Uterus (tissue), 4 donors: ENCODE measurements at places on chromosomes 2 and 18. TPM values are rescaled to one million over a fixed set of nuclear protein-coding genes. Genes with fewer than 3 reads are reported as not detected.

DNA sequence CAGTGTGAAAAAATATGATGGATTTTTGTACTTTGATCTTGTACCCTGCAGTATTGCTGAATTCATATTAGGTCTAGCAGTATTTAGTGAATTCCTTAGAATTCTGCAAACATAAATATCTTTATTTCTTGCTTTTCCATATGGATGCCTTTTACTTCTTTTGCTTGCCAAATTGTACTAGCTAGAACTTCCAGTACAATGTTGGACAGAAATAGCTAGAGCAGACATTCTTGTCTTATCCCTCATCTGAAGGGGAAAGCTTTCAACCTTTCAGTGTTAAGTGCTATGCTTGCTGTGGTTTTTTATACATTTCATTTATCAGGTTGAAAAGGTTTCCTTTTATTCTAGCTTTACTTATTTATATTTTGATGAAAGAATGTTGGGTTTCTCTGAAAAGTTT is 1321.9 kb upstream of the CHAC2 start:
- no peak for DNase-seq

DNA sequence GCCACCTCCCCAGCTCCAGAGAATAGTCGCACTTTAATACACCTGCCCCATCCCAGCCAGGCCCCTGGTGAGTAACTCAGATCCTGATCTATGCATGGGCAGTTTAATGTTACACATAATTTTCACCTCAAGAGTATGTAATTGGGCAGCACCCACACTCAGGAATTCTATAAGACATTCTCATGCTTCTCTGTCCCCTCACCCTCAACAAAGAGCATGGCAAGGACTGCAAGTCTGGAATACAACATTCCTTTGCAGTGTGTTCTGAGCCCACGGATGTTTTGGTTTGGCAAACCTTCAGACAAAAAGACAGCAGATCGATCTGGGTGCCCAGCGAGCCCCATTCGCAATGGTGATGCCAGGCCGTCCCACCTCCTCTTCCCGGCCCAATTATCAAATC is 4.9 kb upstream of the SLC14A1 start:
- no peak for DNase-seq

DNA sequence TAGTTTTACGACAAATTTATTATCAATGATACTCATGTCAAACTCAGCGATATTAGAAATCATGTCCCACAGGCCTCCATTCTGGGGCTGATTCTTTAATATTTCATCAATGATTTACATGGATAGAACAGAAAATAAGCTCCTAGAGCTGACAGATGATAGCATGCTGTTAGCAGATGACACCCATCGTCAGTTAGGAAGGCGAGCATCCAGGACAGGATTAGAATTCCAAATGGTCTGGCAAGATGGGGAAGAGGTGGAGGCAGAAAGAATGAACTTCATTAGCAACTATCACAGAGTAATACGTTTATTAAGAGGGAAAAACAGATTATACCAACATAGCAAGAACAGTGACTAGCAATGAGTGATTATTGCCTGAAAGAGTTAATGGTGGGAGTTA is 46.2 kb upstream of the ACVR1 start:
- DNase-seq, result no peak

GRCh38 chr18:78741381-78742217 is 238.0 kb upstream of the SALL3 start:
- no peak for DNase-seq

GRCh38 chr18:75005626-75006025 is 203.3 kb downstream of the PTGR3 start:
- DNase-seq, result no peak

DNA sequence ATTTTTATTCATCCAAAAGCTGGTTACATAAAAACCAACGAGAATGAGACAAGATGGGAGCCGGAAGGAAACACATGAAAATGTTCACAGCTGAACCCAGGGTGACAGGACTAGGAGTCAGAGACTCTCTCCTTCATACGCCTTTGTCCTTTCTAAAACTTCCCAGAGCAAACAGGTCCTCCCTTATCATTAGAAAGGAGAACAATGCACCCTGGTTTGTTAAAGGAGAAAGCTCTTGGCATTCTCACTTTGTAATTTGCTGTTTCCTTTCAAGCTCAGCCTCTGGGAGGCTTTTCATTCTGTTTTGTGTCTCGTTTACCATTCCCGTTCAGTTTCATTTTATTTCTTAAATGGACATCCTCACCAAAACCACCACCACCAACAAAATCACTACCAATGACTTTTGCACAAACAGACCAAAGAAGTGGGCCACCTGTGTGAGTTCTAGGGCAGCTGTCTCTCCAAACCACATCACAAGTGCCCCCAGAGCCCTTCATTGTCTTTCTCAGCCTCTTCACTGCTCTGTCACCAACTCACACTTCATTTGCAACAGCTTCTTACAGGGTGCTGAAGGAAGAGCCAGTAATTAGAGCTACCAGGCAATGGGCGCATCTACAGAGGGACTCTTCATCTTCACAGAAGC is 105.3 kb downstream of the HDAC4 start:
- DNase-seq, result no peak

- no peak for DNase-seq
These were observed 21.4 kb downstream of the CHMP1B start for GRCh38 chr18:11872479-11873136.

DNA sequence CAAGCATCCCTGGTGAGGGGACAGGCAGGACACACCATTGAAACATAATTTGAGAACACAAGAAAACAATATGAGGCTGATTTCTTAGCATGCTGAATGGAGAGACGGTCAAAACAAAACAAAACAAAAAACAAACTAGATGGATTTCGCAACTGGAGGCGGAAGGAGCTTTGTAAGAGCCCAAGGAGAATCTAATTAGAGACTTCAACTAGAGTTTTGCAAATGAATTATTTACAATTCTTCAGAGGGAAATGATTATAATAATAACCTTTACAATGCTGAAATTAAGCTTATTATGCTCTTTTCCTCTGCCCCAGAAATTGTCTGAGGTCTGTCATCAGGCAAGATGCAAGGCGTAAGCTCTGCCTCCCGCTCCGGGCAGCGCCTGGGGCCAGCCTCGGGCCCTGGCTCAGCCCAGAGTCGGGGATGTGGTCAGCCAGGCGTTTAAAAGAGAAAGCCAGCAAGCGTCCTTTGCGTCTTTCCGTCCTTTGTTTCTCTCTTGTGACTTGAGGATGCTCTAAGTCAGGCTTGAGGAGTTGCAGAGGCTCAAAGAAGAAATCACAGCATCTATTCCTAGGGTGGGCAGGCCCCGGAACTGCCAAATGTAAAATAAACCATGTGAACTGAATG is 139.6 kb downstream of the TWIST2 start:
- DNase-seq, result no peak

DNA sequence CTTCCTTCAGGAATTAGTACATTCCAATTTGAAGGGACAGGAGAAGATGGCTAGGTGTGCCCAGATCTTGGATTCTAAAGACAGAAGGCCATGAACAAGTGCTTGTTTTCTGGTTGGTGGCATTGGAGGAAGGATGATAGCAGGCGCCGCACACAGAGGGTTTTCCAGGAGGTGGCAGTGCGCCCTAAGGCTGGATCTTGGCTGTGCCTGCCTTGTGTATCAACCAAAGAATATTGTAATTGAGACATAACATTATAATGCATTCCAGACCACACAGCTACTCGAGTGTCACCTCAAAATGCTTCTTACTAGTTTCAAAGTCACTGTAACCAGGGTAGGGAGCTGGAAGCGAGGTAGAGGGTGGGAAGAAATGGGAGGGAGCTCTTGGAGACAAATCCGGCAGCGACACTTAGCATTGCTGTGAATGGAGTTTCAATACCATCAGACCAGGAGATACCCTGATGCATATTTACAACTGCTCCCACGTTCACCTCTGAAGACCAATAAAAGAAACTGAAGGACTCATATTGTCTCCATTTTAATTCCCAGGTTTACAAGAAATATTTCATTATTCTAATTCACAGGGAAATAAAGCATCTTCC is 42.5 kb downstream of the CPO start:
- peak; percentile 70 for DNase-seq

- peak; percentile 83 for DNase-seq
These were observed 175.7 kb upstream of the HAAO start for GRCh38 chr2:42967959-42968674.

GRCh38 chr18:75248426-75249174 is 38.0 kb downstream of the TSHZ1 start:
- DNase-seq, result no peak

DNA sequence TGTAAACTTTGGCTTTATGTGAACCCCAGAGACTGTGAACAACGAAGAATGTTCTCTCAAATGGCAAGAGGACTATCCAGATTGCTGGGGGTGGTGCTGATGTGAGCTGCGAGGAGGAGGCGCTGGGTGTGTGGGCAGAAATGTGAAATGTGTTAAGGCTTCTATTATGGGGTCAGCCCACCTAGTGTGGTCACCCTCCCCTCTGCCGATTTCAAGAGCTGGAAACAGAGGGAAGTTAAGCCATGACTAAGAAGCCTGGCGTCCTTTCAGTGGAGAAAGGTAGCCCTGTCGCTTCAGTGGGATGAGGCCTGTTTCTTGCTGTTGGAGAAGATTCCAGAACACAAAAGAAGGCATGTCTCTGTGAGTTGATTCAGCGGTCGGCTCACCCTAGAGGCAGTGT is 89.0 kb upstream of the KCTD1 start:
- DNase-seq, result no peak

Gene SPP2
- not detected for total RNA-seq

Gene QPCT
- 6.3 TPM for total RNA-seq

Gene ERFE
- not detected for total RNA-seq
